D341Med (cell line): ENCODE measurements at places on chromosomes 12 and 14.
A peak's percentile ranks its signal among the peaks of the same experiment; 100 is the strongest.

DNA sequence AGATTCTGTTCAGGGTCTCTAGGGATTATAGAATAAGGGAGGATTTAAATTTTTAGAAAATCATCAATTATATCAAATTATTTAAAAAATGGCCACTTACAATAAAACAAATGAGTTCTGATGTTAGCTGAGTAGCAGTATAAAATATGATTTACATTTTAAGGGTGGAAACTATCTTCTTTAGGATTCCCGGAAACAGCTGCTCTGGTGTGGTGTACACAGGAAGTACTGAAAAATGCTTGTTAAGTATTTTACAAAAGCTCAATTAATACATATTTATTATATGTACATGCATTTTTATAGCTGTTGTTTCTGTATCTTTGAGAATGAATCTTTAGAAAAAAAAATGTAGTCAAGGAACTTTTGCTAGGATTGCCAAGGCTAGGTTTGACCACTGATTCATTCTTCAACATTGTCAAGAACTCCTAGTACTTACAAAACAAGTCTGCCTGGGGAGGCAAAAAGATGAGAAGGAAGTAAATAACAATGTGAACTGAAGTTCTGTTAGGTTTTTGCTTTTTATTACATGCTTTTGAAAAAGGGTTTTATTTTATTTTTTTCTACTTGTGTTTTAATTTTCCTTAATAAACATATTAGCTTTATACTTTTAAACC lies 48.0 kb downstream of the ARF6 start:
- no peak for DNase-seq

- peak; percentile 80 for DNase-seq
Observed at GRCh38 chr12:71865166-71865713, 25.7 kb downstream of the TBC1D15 start.

DNA sequence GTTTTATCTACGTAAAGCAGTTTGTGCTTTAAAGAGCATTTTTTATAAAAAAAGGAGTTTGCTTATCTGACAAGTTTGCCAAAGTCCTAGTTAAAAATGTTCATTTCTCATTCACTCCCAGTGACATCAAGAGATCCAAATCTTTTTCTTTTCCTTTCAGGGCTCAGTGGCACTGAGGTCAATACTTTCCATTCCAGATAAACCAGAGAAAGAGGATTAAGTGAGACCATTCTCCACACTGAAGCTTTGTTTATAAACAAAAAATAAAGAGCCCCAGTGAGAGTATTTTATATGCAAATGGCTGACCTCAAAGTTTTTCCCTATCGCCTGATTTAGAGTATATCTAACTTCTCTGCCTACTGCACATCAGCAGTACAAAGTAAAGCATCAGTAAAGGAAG lies 199.8 kb downstream of the ALG10B start:
- DNase-seq, result no peak

GRCh38 chr14:68846466-68846865 lies 53.6 kb upstream of the ZFP36L1 start:
- DNase-seq, result no peak

DNA sequence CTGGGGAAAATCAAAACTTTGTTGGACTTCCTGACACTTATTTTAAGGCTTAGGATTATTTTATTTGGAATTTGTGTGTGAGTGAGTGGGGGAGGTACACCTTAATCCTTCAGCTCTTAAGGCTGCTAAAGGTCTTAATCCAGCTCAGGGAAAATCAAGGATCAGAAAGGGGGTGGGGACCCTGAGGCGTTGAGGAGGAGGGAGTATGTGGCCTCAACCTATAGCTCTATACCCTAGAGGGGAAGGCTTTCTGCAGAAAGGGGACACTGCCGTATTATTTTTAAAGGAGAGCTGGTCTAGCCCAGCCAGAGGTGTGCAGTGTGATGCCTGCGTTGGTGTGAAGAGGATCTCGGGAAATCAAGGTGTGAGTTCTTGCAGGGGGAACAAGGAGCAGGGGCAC lies 20.0 kb downstream of the IRF2BPL start:
- peak; percentile 84 for DNase-seq

DNA sequence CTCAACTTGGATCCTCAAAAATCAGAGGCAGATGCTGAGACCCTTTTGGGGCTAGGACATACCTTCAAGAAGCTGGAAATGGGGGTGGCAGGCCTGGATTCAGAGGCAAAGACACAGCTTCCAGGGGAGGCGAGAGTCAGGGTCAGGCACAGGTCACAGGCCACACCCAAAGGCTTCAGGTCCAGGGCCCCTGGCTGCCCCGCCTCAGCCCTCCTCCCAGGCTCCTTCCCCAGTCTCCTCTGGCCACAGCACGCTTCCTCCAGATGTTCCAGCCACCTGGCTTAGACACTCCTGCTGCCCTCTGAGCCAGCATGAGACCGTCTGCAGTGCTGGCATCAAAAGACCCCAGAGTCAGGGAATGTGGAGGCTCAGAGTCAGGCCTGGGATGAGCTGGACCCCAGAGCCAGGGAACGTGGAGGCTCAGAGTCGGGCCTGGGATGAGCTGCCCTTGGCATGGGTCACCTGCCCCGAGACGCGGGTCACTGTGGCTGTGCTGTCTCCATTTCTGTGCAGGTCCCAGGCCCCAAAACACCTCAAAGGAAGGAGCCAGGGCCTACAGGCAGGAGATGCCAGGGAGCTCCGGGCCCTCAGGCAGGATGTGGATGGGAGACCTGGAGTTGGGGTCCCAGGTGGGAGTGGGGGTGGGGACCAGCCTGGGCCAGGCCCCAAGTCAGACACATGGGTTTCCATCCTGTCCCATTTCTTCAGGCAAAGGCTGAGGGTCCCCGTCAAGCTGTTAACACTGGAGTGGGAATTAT lies 58.9 kb downstream of the DIO3 start:
- DNase-seq, result peak; percentile 21

GRCh38 chr14:63421919-63422318 lies 103.2 kb upstream of the GPHB5 start:
- DNase-seq, result no peak

DNA sequence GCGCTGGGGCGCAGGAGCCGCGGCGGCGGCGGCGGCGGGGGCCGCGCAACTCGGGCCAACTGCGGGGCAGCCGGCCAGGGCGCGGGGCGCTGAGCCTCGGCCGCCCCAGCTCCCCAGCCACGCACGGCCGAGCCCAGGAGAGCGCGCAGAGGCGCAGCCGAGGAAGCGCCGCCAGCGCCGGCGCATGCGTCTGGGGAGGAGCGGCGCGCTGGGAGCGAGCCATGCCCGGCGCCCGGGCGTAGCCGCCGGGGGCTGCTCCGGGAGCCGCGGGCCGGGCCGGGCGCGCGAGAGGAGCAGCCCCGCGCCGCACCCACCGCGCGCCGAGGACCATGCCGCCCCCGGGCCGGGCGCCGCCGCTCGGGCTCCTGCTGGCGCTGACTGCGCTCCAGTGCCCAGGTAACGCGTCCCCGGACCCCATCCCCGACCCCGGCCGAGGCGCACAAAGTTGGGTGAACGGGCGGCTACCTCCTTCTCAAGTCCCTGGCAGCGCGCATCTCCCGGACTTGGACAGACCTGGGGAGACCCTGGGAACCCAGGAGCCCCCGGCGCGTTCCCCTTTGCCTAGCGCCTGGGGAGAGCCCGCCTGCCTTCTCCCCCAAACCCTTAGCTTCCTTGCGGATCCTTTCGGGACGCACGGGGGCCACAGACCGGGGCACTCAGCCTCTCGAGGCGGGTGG lies 121.4 kb downstream of the AACS start:
- DNase-seq, result no peak

GRCh38 chr12:52442600-52443061 lies 8.5 kb upstream of the KRT75 start:
- DNase-seq, result no peak

DNA sequence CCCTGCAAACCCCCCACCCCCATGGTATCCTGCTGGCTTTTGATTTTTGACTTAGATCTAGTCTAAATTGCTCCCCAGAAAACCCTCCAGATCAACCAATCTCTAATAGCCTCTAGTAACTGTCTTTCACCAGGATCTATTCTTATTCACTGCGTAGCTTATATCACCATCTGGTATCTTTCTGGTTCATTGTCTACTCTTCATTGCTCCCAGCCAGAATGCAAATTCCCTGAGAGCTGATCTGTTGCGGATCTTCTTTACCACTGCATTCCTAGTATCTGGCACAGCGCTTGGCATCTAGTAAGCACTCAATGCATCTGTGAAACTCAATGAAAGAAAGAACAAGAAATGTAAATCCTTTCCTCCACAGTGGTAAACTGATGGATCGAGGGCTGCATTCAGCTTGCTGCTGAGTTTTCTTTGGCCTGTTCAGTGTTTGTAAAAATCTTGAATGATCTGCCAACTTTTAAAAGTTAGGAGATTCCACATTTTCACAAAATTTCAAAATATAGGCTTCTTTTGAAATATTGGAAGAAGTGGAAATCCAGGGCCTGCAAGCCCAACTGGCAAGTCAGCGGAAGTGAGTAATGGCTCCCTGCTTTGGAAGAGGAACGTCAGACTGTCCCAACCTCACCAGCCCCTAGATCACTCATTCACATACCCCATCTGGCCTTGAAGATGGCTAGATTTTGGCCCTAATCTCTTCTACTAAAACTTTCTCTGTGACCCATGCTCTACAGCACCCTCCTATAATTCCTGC lies 274.2 kb downstream of the SSPN start:
- no peak for DNase-seq

- no peak for DNase-seq
Observed at GRCh38 chr14:81085596-81085995, 130.2 kb downstream of the TSHR start.

GRCh38 chr12:89829434-89829975 lies 120.9 kb upstream of the ATP2B1 start:
- no peak for DNase-seq

DNA sequence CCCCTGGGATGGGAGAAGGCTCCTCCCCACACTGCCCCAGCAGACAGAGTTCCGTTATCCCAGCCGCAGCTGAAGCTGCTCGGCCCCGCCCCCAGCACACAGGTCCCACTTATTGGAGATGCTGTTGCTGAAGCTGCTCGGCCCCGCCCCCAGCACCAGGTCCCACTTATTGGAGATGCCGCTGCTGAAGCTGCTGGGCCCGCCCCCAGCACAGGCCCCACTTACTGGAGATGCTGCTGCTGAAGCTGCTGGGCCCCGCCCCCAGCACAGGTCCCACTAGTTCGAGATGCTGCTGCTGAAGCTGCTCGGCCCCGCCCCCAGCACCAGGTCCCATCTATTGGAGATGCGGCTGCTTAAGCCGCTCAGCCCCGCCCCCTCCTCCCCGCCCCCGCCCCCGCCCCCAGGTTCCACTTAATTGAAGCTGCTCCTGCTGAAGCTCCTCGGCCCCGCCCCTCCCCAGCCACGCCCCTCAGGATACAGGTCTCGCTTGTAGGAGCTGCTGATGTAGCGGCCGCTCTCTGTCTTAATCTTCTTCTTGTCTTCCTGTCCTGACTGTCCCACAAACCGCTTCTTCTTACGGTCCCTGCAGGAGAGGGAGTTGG lies 12.0 kb downstream of the CFAP73 start:
- peak; percentile 92 for DNase-seq

GRCh38 chr12:117485984-117486839 lies 124.8 kb upstream of the NOS1 start:
- DNase-seq, result no peak

DNA sequence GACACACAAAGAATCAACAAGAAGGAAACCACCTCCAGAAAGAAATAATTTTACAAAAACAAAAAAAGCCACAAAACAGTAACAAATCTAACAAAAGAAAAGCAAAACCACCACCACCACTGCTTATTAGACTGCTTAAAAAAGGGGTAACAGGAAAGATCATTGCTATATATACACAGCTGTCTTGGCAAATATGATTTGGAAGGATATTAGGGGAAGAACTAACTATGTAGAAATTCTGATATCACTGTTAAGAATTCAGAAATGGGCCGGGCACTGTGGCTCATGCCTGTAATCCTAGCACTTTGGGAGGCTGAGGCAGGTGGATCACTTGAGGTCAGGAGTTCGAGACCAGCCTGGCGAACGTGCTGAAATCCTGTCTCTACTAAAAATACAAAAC lies 92.5 kb downstream of the DENND5B start:
- DNase-seq, result no peak

DNA sequence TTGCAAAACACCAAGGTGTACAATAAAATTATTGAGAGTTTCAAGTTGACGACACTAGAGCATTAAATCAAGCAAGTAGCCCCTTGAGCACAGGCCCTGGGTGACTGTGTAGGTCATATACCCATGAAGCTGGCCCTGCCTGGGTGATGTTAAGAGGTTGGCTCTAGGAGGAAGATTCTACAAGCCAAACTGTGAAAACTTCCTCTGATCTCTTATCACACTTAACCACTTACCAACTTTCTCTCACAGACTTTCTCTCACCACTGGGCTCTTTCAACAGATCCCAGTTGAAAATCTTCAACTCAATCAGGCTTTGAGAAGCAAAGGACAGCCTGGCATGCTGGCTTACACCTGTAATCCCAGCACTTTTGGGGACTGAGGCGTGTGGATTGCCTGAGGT lies 186.9 kb upstream of the BTG1 start:
- DNase-seq, result no peak

GRCh38 chr12:100295764-100296555 lies 29.0 kb downstream of the SCYL2 start:
- DNase-seq, result no peak

DNA sequence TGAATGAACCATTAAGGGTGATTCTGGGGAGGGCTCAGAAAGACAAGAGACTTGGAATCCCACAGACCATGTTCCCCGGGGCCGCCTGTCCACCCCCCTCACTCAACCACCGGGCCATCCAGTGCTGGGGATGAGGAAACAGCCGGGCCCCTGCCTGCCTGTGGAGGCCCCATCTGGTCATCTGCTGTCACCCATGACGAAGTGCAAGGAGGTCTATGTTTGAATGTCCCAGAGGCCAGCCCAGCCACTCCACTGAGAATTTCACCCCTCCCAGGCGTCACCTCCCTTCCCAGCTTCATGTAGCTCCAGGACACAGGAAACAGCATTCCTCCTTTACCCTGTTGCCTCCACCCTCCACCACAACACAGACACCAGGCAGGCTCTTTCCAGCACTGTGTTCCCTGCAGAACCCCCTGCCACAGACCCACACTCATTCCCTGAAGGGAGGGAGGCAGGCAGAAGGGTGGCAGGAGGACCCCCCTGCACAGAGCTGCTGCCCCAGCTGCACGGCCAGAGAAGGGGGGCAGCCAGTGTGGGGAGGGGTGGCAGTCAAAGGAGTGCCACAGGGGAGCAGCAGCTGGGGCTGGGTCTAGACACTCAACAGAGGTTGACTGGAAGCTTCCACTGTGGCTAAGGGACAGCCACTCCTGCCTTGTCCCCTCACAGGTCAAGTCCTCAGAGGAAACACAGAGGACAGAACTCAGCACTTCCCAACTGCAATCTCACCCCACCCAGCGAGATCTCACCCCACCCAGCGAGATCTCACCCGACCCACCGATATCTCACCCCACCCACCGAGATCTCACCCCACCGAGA lies 50.3 kb upstream of the PPP2R5C start:
- no peak for DNase-seq

DNA sequence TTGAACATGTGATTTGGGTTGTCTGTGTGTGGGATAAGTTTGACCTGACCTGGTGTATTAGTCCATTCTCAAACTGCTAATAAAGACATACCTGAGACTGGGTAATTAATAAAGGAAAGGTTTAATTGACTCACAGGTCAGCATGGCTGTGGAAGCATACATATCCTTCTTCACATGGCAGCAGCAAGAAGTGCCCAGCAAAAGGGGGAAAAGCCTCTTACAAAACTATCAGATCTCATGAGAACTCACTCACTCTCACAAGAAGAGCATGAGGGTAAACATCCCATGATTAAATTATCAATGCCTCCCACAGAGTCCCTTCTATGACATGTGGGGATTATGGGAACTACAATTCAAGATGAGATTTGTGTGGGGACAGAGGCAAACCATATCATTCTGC lies 94.0 kb upstream of the PPM1H start:
- no peak for DNase-seq

GRCh38 chr12:107684029-107684795 lies 1.4 kb upstream of the PWP1 start:
- no peak for DNase-seq

- DNase-seq, result peak; percentile 48
Observed at GRCh38 chr12:116009805-116010204, 267.7 kb downstream of the MED13L start.
